ENCODE measurements at places on chromosomes 3 and 15.

DNA sequence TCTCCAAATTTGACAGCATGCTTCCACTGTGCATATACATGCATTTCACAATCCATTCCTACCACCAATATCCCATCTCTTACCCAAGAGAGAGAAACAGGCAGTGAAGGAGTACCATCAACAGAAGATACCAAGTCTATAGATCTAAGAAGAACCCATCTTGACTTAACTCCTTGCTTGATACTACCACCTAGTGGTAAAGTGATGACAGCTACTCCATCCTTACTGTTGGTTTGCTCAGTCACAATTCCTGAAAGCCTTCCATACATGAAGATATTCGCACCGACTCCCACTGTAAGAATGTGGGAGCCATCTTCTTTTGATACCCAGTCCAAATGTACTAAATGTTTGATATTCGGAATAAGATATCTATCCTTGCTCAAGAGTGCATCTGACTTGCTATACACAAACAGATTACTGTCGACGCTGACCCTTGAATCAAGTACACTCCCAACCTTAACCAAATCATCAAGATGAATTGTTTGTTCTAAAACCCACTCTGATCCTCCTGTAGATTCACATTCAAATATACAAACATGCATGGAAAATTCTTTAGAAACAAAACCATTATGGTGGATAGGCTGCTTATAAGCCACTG, 123.1 kb downstream of the DMXL2 start:
- DNase-seq: peak; percentile 42

DNA sequence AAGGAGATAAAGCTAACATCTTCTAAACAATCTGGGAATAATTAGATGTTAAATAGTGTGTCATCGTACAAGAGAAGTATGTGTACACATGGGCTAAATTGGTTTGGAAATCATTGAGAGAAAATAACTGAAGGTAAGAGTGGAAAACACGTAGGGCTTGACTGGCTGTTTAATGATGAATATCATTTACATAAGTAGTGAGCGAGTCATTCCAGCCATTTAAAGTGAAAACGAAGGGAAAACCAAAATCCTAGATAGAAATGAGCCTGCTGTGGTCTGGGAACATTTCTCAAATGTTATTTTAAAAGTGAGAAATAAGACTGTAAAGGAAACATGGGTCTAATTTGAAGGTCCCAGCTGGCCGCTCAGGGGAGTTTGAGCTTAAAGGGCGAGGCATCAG, 41.9 kb upstream of the KCNMB2 start:
- no peak for DNase-seq

DNA sequence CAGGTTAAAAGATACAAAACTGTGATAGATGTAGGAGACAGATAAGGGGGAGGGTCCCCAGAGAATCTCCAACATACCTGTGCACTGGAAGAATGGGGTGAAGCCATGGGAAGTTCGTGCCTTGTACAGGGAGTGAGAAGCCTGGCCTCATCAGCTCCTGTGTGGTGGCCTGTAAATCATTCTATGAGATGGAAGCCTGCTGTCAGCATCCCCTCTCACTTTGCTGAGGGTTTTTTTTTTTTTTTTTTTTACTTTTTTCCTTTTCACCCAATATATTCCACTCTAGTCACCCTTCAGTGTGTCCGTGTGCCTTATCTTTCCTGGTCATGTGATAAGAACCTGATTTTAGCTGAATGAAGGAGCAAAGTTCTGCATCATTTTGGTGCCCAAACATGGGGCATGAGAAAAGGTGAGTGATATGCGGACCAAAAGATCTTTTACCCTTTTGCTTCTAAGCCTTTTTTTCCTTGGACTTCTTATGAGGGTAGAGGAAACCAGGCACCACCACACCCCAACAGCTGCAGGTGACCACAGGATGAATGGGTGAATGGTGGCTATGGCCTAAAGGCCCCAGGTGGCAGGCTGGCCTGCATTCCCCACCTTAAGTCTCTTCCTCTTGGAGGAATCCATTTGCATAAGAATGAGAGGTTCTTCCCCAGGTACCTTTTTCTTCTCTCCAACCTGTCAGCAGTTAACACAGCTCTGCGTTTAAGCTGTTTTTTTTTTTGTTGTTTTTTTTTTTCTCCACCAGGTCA, 1345.0 kb downstream of the NSUN3 start:
- no peak for DNase-seq

GRCh38 chr15:81317642-81318017, 6.3 kb downstream of the STARD5 start:
- no peak for DNase-seq

DNA sequence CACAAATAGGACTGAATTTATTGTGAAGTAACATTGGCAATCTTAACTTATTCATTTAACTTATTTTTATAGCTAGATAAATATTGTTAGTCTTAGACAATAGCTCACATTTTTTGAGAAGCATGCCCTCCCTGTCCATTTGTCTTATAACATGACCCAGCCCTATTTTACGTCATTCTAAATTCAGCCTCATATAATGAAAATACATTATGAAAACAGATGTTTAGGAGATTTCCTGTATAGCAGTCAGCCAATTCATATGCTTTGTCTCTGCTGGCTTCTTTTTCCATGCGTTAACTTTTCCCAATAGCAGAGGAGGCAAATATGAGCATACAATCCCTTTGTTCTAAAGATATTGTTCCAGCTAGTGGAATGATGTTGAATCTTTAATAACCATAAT, 29.3 kb downstream of the CD200 start:
- no peak for DNase-seq

GRCh38 chr15:101607108-101607507, 45.1 kb downstream of the TM2D3 start:
- DNase-seq: no peak

DNA sequence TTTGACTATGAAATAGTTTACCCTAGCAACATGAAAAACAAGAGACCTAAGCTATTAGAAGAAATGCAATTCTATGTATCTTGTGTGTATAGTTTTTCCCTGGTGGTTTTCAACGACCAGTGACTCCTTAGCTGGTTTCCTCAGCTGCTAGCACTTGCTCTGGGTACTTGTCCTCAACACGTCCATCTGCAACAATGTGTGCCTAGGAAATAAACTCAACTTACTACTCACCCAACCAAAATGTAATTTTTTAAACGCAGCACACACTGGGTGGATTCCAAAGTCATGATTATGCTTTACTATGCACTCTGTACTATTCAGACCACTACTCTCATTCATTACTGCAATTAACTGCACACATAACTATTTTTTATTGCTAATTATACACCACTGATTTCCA, 31.0 kb downstream of the CPA3 start:
- no peak for DNase-seq

- DNase-seq: no peak
Measured at GRCh38 chr15:70274255-70274880, 176.7 kb upstream of the TLE3 start.
